ENCODE measurements at places on chromosomes 5 and 9.

DNA sequence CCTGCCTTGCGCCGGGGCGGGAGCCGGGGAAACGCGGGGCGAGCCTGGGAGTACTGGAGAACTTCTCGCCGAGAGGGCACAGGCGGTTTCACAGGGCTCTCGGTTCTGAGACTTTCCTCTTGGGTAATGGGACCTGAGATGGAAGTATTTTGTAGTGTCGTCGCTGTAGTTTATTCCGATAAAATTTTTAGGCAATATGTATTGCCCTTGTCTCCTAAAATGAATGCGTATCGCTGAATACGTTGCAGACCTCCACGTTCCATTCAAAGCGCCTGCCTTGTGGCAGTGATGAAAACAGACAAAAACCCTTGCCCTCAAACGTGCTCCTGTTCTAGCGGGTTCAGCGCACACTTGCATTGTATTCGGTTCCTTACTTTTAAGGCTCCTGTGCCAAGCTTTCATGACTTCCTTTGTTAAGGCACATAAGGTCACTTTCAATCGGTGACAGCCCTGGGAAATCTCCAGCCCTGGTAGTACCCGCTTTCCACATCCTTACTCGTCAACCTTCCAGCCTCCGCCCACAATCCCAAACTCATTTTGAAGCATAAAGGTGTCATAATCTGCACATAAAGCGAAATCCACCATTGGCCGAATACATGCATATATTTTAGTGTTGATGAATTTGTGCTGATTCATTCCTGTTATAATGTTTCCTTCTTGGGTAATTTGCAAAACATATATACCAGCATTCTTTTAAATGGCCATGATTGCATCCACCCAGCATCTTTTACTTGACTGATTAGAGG lies 694 bp downstream of the RMI1 start:
- DNase-seq = peak; percentile 53

DNA sequence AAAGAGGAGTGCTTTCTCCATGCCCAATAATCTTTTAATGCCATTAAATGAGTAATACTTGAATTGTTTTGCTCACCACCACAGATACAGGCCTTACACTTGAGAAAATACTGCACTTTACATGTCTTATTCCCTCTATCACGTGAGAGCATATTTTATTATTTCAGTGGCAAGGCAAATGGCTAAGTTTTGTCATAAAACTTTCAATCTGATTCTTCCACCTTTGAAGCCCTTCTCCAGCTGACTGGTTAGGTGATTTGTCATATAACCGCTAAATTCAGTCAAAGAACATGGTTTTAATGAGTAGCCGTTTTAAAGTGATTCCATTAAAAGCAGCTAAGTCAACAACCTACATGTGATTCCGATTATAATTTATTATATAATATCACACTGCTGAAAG lies 43.8 kb downstream of the FAT2 start:
- DNase-seq = no peak

- no peak for DNase-seq
These were observed 17.5 kb downstream of the STXBP1 start for GRCh38 chr9:127629468-127630081.

GRCh38 chr9:86287013-86287412 lies 4.7 kb upstream of the ISCA1 start:
- DNase-seq = peak; percentile 82

DNA sequence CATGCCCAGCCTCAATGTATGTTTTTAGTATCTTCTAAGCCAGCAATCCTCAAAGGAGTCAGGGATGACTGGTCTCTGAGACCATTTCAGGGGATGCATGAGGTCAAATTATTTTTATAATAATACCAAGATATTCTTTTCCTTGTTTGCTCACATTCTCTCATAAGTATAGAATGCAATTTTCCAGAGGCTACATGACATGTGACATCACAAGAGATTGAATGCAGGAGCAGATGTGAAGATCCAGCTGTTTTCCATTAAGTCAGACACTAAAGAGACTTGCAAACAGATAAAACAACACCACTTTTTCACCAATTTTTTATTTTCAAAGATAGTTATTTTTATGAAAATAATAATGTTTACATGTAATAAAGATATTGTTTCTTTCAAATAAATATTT lies 22.0 kb upstream of the FREM1 start:
- no peak for DNase-seq

DNA sequence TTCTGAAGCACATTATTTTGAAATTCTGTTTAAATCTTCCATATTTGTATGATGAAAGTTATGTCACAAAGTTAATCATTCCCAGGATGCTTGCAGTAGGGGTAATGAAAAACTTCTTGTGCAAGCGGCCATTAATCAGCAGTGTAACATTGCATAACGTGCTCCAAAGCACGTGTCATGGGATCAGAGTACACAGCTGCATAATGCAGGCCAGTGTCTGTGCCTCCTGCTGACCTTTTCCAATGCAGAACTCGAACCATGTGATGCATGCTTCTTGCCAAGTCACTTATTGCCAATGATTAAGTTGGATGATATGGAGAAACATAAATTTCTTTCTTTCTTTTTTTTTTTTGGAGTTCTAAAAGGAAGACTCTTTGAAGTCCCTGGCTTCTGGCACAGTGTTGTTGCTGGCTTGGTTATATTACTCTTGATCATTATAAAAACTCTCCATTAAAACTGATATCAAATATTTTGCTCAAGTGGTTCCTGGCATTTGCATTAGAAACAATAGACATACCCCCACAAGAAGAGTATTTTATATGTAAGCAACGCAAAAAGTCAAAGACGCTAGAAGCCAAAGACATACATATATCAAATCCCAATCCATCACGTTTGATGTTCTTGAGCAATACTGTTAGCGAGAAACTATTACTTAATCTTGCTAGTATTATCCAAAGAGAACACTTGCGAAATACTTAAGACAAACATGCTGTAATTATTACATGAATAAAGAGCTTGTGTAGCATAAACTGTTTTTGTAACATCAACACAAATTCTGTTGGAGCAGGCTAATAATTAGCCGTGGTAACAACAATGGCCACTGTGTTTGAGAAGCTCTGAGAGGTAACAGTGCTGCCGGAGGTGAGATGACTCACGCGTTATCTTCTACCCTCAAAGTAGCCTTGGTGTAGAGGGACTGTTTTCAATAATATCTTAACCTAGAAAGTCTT lies 164.2 kb downstream of the AUH start:
- no peak for DNase-seq

DNA sequence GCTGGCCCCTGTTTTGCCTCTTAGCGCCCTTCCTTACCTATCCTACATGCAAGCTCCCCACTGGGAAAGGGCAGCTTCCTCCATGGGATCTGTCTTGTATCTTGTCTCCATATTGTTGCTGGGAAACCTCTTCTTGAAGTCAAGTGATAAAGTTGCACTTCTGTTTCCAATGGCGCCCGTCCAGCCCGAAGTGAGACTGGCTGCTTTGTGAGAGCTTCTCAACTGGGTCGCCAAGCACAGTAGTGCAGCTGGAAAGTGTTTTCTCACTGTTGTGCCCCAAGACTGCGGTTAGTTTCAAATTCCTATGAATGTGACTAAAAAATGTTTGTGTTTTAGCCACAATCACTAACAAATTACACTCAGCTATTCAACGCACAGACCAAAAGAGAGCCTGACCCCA lies 506.6 kb upstream of the MPDZ start:
- no peak for DNase-seq

DNA sequence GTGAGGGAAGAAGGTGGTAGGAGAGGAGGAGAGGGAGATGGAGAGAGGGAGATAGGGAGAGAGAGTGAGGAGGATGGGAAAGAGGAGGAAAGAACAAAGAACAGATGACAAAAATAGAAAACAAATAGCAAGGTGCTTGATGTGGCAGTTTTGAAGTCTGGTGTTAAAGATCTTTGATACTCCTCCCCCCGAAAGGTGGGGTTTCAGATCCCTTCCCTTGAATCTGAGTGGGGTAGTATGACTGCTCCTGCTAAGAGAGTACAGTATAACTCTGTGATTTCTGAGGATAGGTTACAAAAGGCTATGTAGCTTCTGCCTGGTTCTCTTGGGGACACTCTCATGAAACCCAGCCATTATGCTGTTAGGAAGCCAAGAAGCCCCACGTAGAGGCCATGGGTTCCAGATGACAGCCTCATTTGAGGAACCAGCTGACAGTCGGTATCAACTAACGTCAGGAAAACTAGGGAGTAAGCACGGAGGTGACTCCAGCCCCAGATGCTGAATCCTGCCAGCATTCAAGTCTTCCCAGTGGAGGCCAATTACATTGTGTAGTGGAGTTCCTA lies 102.1 kb downstream of the FANCC start:
- DNase-seq = no peak

GRCh38 chr5:45696206-45696836 lies at the start of gene HCN1:
TSS of gene HCN1 (minus strand) at chr5:45696380.
- peak; percentile 94 for DNase-seq

DNA sequence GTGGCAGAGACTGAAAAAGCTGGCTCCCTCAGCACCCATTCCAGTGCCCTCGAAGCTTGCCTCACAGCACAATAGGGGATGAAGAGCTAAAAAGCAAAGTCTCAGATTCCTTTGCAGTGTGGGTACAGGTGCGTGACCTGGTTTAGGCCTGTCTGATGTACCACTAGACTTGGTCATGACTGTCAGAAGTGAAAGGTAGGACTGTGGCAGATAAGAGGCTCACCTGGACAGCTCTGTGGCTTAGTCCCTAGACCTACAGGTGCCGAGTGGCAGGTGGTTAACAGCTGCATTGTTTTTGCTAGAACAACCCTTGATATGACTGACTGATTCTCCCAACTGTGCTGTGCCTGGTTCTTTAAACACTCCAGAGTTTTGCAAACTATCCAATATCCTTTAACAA lies 14.7 kb upstream of the SFXN1 start:
- no peak for DNase-seq

DNA sequence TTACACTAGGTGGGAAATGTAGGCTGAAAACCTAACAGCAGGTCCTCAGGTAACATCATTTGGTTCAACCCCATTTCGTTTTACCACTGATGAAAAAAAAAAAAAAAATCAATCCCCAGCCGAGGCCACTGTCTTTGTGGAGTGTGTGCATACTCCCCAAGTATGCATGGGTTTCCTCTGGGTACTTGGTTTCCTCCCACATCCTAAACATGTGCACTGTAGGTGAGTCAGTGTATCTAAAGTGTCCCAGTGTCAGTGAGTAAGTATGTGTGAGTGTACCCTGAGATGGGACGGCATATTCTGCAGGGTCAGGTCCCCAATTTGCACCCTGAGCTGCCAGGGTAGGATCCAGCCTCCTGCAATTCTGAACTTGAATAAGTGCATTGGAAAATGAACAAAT lies 966.5 kb upstream of the DMAC1 start:
- DNase-seq = no peak

DNA sequence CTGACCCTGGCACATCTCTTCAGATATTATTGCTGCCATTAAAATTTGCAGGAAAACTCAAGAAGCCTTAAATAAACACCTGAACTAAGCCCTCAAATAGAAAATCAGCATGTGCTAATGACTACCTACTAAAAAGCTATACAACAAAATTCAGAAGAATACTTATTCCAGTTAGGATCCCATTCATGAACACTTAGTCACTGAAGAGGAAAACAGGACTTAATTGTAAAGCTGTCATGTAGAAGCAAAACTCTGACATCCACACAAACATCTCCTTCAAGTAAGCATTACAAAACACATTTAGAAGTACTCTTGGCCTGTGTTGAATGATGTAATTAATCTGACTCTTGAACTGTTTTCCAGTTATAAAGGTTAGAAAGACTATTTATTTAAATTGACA lies 19.9 kb downstream of the ELL2 start:
- no peak for DNase-seq

DNA sequence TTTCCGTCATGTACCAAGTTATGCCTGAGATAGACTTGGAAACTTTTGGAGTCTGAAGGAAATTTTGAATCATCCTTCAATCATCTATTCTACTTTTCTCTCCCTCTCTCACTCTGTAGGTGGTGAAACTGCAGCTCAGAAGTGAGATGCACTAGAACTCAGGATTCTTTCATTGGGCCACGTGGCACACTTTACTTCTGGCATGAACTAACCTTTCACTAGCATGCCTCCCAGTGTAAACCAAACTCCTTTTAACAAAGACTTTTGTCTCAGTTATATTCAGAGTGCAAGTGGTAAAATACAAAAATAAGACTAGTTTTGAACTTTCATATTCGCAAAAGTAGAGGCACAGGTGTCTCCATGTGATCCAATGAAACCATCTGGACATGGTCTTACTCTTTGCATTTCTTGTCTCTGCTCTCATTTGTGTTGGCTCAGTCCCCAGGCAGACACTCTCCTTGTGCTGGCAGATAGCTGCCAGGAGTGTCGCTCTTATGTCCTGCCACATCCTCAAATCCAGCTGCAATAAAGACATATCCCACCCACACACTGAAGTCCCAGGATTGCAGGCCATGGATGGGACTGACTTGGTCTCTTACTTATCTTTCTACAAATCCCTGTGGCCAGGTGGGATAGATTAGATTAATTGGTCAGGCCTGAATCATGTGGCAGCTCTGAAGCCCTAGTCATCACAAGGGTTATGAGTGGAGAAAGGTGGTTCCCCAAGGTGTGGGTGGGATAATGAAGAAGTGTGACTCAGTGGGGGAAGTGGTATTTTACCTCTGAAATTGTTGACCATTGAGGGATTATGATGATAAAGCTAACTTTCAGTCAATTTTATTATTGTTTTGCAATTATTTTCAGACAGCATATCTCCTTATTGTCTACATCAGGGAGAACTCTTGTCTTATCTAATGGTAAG lies 267.5 kb downstream of the GABRB2 start:
- DNase-seq = no peak

GRCh38 chr9:89798547-89799120 lies 193.8 kb downstream of the GADD45G start:
- no peak for DNase-seq

DNA sequence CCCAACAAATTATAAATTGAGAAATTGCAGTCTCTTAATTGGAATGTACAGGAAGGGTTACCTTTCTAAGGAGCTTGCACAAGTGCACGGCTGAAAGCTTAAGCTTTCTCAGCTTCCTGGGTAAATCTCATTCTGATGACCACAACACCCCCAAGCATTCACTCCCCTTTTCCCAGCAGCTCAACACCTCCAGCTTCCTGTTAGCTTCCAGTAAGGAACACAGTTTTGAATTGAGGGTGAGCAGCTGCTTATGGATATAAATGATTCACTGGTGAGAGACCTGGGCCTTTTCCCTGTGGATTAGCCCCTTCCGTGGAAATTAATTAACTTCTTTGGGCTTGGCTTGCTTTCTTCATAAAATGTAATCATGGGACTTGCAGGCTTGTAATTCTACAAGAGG lies 101.2 kb downstream of the SLC28A3 start:
- no peak for DNase-seq

DNA sequence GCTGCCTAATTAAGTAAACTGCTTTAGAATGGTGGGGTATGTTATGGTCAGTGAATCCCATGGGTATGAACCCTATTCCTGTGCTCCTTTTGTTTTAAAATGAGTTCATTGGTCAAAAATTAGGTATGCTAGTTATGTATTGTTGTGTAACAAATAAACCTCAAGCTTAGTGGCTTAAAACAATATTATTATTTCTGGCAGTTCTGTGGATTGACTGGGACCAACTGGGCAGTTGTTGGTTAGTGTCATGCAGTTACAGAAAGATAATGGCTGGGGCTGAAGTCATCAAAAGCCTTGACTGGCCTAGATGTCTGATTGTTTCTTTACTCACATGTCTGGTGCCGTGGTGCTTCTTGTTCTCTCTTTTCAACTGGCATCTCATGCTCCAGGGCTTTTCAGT lies 8.9 kb upstream of the PTAR1 start:
- no peak for DNase-seq

- no peak for DNase-seq
These were observed 247.5 kb downstream of the GABRB2 start for GRCh38 chr5:161299053-161299452.

GRCh38 chr5:80406980-80407734 lies 707 bp upstream of the ZFYVE16 start:
- no peak for DNase-seq

- peak; percentile 60 for DNase-seq
These were observed 108.3 kb downstream of the FAM174A start for GRCh38 chr5:100643473-100643872.

- no peak for DNase-seq
These were observed 93.9 kb upstream of the NEK6 start for GRCh38 chr9:124163760-124164255.

All from neural progenitor cell (in vitro differentiated cells).